ENCODE measurements at places on chromosomes 13 and 19. TPM values are rescaled to one million over a fixed set of nuclear protein-coding genes. Genes with fewer than 3 reads are reported as not detected.

Gene MYH14
- not detected for total RNA-seq

GRCh38 chr13:28268800-28269223 is 130.5 kb downstream of the PAN3 start:
- DNase-seq = no peak

- DNase-seq = no peak
These were observed 168.6 kb downstream of the ZNF536 start for GRCh38 chr19:30540761-30541160.

Gene ZNF544
- 34.6 TPM for total RNA-seq

DNA sequence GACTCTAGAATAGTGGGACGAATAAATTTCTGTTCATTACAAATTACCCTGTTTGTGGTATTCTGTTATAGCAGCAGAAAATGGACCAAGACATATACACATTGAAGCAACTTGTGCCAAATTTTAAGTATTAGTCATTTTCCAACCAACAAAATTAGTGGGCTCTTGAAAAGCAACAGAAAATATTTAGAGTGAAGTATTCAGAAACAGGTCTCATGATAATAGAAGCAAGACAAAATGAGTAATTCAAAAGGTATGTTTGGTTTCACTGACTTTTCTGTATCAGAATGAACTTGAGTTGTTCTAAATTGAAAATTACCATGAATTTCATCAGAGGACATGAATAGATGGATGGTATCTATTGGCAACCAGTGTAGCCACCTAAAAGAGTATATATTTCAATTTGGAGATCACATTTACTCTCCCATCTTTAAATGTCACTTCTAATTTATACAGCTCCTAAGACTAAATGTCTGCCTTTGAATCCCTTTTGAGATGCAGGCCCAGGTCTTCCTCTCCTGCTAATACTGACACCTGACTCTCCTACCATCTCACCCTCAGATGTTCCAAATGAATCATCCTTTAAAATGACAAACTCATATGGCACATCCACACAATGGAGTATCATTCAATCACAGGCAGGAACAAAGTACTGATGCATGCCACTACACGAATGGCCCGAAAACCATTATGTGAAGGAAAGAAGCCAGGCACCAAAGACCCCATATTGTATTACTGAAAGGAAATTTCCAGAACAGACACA is 40.7 kb upstream of the DOCK9 start:
- DNase-seq = no peak

Measured in activated CD4-positive, alpha-beta T cell treated with anti-CD3 and anti-CD28 coated beads, Interleukin-2, amount 10 ng/mL, durations not matched to agents 7 days and 5 days (primary cell).